Activated CD4-positive, alpha-beta T cell treated with anti-CD3 and anti-CD28 coated beads for 1 hour (primary cell): ENCODE measurements at places on chromosomes 16 and 17.

GRCh38 chr17:78369791-78370381 lies 8.6 kb upstream of the PGS1 start:
- no peak for DNase-seq

DNA sequence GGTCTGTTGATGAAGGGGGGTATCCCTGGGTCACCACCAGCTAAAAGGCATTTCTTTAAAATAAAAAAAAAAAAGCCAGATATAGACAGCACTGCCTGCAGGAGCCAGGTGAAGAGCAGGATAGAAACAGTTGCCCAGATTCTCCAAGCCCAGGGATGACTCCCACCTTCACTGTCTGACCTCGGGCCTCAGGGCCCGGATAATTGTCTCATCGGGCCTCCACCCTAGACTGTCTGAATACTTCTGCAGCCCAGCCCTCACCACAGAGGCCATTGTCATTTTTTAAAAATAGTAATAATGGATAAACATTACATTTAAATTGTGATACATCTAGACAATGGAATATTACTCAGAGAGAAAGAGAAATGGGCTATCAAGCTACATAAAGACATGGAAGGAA lies 92.8 kb upstream of the TNRC6C start:
- no peak for DNase-seq

DNA sequence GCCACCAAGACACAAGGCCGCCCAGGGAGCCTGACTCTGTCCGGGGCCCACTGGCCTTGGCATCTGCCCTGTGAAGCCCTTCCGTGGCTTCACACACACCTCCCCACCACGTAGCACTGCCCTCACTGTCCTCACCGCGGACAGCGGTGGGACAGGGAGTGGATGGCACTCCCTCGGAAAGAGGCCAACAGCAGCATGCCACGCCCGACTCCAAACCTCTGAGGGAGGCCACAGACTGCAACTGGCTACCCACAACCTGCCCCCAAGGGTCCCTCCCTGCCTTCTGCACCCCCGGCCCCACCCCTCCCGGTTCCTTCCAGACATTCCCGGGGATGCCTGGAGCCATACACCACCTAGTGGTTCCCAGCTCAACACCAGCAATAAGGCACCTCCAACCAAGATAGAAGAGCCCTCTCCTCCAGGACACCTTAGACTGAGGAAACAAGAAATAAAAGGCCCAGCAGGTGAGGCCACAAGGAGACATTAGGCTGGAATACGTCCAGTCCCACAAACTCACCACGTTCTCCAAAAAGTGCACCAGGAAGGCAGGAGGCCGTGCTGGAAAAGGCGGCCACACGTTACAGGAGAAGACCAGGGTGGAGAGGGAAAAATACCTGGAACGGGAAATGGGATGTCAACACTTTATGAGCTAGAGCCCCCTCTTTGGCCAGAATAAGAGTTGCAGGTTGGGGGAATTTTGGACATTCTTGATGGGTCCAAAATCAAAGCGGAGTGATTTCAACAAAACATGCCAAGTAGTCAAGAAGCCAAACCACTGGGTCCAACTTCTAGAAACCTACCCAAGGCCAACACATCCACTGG lies 310.0 kb downstream of the SOX9 start:
- no peak for DNase-seq

DNA sequence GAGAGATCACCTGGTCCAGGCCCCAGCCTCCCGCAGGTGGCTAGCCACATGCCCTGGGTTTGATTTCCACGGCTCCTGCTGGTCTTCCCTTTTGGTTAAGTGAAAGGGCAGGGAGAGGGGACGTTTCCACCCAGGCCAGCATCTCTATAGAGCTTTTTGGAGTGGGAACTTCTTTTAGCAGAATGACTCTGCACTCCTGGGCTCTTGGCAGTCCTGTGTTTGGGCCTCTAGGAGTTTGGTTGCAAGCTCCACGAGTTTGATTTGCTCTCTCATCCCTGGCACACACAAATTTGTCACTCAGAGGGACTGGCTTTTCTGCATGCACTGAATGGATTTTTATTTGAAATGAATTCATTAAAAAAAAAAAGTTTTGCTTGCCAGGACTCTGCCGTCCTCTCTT lies 32.8 kb downstream of the MSI2 start:
- no peak for DNase-seq

DNA sequence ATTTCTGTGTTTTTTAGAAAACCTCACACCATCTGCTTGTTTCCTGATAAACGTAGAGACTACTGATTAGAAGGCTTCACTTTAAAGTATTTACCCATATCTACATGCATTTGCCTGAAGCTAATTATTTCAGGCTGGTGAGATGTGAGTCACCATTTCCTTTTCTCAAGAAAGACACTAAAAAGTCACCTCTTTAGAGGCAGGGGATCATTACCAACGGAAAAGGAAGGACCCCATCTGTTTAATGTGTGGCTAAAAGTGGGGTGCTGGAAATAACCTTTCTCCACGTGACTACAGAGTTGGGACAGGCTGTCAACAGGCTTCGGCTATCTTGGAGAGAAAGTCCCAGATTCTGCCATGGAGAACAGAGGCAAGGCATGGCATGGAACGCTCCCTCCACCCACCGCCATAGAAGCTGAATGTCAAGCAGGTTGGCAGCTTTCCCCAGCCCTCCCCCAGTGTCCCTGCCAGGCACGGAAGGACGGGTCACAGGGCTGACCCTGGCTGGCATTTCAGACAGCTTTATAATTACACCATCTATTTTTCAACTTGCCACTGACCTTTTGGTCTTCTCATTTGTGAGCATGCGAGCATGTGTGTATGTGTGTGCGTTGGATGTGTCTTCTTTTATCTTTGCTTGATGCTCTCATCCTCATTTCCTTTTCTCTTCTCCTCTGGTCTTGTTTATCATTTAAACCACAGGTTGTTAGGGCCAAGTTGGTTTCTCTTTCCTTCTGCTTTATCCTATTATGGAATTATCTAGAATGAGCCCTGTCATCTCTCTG lies 157.0 kb downstream of the CPPED1 start:
- DNase-seq = no peak

DNA sequence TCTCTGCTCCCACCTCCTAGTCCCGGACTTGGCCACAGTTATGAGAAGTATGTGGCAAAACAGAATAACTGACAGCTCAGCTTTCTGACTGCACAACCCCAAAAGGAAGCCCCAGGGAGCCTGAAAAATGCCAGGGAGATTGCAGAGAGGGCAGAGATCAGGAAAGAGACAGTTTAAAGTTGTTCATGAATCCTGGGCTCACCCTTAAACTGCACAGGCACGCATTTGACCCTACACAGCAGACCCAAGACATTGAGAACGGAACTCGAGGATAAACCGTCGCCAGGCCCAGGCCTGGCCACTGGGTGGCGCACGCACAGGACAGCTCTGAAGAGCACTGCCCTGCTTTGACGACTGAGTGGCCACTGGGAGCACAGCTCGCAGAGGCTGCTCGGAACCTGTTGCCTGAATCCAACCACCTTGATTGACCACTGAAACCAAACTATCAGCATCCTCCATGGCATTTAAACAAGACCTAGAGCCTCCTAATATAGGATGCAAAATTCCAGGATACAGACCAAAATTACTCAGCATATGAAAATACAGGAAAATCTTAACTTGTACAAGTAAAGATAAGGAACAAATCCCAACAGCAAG lies 114.0 kb downstream of the C16orf95 start:
- no peak for DNase-seq
